Uterus (tissue), 4 donors: ENCODE measurements at places on chromosomes 7 and 10. TPM values are rescaled to one million over a fixed set of nuclear protein-coding genes. Genes with fewer than 3 reads are reported as not detected.

The FOXI2 gene
- total RNA-seq: 1.3 TPM

- no peak for DNase-seq
Observed at GRCh38 chr10:104334965-104335650, 3.2 kb downstream of the ITPRIP start.

The GOLGA7B gene
- not detected for total RNA-seq

- no peak for DNase-seq
Observed at GRCh38 chr7:20264623-20265022, 47.4 kb upstream of the MACC1 start.

GRCh38 chr7:128872394-128872824 lies 9.8 kb downstream of the ATP6V1F start:
- DNase-seq: no peak

GRCh38 chr10:10053051-10053450 lies 964.6 kb upstream of the CELF2 start:
- DNase-seq: no peak

GRCh38 chr10:129945941-129946760 lies 17.9 kb downstream of the EBF3 start:
- DNase-seq: peak; percentile 83

DNA sequence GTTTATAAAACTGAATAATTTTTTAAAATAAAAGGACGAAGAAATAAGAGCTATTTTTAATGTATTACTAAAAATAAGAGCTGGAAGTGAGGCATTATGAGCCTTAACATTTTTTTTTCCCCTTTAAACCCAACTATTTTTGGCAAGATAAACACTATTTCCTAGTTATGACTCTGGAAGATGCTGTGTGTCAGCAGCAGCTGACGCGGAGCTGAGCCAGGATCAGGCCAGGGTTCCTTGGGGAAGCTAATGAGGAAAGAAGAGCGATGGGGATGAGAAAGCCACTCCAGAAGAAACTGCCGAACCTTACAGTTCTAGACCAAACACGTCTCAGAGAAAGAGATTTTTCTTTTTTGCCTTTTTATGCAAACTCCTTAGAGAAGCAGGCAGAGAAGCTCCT lies 85.9 kb downstream of the USP6NL start:
- peak; percentile 65 for DNase-seq

The DOCK4 gene
- 78.9 TPM for total RNA-seq

- no peak for DNase-seq
Observed at GRCh38 chr7:20681258-20681882, 65.9 kb downstream of the ABCB5 start.

The CNTNAP2 gene
- total RNA-seq: not detected

DNA sequence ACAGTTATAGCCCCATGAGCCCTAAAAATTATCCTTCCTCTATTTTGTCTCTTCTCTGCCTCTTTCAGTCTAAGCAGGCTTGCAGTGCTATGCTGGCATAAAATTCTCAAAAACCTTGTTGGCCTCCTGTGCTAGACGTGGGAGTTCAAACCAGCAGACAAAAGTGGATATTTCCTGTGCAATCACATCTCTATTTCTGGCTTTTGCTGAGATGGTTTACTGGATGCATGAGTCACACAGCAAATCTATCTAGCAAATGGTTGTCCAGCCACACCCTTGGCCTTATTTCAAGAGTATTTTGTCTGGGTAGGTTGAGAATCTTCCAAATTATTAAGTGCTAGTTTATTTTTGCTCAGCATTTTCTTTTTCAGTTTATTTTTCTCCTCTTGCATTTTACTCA lies 370.8 kb downstream of the CDC14C start:
- DNase-seq: no peak

DNA sequence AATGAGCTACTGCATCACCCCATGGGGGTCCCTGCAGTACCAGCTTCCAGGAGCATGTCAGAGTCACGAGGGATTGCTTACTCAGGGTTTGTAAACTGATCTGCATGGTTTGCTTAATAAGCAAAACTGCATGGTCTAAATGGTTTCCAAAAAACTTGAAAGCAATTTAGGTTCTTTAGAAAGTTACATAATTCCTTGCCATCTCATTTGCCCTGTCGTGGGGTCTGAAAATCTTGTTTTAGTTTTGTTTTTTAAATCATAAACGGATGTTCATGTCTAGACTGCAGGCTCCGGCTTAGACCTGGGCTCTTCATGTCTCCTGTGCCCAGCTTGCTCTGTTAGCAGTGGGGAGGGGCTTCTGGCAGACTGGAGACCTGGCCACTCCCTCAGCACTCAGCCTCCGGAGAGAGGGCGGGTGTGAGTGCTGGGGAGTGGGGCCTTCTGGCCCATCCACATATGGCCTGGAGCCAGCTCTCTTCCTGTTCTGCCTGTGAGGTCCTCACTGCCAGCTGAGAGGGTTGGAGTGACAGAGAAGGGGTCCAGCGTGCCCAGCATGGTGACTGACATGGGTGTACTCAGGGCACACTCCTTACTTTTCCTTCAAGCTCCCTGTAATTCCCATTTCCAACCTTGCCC lies 17.5 kb downstream of the PRF1 start:
- DNase-seq: no peak

GRCh38 chr10:78514459-78514858 lies 480.8 kb downstream of the RPS24 start:
- no peak for DNase-seq

DNA sequence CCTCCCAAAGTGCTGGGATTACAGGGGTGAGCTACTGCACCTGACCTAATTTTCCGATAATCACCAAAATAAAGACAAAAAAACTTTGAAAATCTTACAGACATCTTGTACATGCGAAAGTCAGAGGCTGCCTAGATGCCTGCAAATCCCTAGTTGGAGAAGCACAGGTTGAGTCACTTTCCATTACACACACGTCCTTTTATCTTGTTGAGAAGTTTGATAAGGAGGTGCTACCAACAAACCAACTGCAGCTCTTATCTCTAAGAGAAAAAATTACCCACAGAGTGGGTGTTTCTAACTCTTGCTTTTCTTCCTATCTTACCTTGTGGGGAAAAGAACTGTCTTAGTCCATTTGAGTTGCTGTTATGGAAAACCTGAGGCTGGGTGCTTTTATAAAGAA lies 589.8 kb downstream of the GALNT17 start:
- no peak for DNase-seq

The SPDYE16 gene
- total RNA-seq: 3.6 TPM

DNA sequence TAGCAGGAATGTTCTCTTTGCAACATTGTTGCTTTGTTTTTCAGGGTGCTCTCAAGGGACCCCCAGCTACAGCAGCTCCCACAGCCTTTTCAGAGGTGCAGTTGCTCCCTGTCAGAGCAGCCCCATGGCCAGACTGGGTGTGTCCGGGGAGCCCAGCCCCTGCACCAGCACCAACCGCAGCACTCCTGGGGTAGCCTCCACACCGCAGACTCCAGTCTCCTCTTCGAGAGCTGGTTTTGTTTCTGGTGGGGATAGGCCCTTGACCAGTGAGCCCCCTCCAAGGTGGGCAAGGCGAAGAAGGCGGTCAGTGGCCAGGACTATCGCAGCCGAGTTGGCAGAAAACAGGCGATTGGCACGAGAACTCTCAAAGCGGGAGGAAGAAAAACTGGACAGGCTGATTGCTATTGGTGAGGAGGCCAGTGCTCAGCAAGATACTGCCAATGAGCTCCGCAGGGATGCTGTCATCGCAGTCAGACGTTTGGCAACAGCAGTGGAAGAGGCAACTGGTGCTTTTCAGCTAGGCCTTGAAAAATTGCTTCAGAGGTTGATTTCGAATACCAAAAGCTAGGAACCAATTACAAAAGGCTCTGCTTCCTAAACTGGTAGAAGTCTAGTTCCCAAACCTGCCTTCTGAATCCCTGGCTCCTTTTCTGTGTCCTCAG lies 5.4 kb downstream of the HSPA14 start:
- DNase-seq: no peak

The ZNF25 gene
- total RNA-seq: 25.1 TPM

DNA sequence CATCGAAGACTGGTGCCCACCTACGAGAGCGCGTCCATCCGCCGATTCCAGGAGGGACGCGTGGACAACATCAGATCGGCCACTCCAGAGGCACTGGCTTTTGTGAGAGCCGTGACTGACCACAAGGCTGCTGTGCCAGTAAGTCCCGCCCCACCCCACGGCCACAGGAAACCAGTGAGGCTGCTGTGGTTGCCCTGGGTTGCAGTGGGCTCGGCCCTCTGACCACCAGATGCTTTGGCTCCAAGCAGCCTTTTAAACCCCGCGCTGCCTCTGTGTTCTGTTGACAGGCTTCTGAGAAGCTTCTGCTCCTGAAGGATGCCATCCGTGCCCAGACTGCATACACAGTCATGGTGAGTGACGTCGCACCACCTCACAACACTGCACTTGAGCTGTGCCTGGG lies 24.4 kb upstream of the C10orf53 start:
- no peak for DNase-seq

GRCh38 chr10:69716711-69717560 lies 84.8 kb upstream of the COL13A1 start:
- no peak for DNase-seq

DNA sequence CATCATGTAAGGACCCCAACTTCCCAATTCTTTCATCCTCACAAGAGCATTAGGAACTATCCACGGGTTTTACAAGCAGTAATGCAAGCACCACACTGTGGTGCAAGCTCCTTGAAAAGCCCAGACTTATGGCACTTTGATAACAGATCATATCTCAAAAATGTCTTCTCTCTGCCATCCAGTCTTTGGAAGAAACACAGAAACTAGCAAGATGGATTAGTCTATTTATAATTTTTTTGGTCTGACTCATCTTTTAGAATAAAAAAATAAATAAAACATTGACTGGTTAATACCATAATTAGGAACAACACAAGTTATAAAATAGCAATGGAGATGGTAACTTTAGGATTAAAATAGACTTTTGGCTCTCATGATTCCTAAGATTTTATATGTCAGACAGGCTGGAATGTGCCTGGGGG lies 49.0 kb upstream of the CALD1 start:
- DNase-seq: no peak

The SLC29A4 gene
- 5.0 TPM for total RNA-seq

DNA sequence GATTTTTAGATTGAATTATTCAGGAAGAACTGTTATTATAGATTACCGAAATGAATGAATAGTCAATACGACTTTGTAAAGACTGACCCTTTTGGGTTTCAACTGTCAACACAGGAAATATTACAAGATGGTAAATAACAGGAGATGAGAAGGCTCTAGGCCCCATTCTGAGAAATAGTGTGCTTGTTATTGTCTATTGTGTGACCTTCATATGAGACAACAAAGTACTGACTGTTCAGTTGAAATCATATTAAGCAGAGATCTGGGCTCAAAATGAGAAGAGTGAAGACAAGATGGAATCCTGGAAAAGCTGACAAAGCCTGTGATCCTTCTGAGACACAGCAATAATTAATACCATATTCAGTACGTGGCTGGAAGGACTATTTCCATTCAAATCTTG lies 503.8 kb downstream of the INHBA start:
- DNase-seq: no peak

DNA sequence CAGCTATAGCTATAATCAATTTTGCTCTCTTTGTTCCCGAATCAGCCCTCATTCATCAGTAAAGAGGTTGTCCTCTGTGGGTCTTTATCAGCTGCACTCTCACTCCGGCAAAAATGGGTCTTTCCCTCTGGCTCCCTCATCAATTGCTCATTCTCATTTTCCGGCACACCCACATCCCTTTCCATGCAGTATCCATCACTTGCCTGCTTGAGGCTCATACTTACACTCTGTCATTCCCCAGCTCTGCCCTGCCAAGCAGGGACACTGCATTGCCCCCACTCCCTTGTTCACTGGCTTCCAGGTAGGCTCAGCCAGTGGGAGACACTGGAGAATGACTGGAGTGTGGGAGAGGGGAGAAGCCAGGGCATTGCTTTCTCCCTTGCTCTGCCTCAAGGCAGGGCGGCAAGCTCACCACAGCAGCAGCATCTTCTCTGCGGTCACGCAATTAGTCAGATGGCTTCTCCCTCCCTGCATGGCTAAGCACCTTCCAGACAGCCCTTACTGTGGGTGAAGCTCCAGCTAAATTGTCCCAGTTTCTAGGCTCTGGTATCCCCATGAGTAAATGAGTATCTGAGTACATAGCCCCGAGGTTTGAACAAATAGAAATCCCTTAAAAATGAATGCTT lies 470.7 kb upstream of the LRRN3 start:
- DNase-seq: no peak

DNA sequence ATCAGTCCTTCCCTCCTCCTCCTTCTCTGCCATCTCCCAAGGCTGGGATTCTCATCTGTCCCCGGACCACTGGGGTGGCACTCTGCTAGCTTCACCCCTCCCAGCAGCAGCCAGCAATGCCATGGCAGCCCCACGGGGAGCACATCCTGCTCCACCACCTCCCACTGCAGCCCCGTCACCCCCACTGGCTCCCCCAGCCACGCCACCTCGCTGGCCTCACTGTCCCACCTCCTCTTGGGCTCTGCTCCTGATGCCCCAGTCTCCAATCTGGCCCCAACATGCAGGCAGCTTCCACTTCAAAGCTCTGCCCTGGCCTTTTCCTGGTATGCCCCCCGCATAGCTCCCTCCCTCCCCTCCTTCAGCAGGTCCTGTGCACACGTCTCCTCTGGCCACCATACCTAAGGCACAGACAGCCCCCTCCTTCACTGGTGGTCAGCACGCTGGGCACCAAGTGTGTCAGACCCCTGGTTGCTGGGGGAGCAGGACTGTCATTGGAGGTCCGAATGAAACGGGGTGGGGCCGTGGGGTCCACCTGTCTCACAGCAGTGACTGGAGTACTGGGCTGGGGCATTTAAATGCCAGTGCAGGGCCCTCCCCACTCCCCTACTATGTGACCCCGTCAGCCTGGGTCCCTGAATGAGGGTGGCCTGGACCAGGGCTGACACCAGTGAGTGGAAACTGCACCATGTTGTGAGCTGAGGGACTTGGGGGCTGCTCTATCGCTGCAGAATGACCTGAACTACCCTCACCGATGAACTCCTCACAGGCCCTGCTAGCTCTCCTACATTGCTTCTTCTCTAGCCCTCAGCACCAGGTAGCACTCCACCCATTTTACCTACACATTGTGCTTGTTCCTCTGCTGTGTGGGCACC lies 38.7 kb downstream of the RASGEF1A start:
- peak; percentile 5 for DNase-seq

DNA sequence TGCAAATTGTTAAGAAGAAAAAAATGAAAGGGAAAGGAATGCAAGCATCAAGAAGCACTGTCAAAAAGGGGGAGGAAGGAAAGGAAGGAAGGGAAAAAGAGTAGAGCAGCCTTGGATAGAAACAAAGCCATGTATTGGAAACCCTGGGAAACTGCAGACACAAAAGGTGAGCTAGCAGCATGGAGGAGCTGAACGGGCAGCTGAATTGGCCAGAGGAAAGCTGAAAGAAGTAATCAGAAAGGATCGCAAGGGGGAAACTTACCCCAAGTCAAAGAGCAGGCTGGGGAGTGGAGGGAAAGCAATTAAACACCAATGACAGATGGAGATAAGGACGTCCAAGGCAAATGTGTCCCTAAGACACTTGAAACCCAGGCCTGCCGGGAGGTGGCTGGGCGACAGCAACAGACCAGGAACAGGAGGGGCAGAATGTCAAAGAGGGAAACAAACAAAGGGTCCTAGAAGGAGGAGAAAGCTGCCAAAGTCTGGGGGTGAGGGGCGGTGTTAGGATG lies 93.8 kb upstream of the SVIL start:
- no peak for DNase-seq

The CTAGE8 gene
- total RNA-seq: not detected

- no peak for DNase-seq
Observed at GRCh38 chr10:86888585-86889381, 68.6 kb downstream of the MMRN2 start.
